ENCODE measurements at places on chromosomes 7 and 10. TPM values are rescaled to one million over a fixed set of nuclear protein-coding genes. Genes with fewer than 3 reads are reported as not detected.

DNA sequence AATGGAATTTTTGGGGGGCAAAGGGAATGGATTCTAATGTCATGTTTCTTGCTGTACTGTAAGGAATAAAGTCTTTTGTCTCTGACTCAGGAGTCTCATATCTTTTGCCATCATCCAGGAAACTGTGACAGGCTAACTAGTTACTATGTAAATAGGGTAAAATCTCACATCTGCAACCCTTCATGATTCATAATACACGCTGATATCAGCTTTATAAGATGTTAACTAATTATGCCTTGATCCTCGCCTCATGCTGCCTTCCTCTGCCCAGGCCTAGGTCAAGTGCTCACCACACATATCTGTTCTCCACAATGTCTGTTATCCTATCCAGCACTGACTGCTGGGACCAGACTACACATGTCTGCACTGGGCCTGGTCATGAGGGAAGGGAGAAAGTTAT is 81.3 kb upstream of the CXCL12 start:
- H3K4me3 ChIP-seq, result no peak overlapping the region
- no peaks in the 10 kb centered on the region for H3K4me1 ChIP-seq
- H3K36me3 ChIP-seq, result no peaks in the 10 kb centered on the region
- no peak overlapping the region for H3K27ac ChIP-seq

DNA sequence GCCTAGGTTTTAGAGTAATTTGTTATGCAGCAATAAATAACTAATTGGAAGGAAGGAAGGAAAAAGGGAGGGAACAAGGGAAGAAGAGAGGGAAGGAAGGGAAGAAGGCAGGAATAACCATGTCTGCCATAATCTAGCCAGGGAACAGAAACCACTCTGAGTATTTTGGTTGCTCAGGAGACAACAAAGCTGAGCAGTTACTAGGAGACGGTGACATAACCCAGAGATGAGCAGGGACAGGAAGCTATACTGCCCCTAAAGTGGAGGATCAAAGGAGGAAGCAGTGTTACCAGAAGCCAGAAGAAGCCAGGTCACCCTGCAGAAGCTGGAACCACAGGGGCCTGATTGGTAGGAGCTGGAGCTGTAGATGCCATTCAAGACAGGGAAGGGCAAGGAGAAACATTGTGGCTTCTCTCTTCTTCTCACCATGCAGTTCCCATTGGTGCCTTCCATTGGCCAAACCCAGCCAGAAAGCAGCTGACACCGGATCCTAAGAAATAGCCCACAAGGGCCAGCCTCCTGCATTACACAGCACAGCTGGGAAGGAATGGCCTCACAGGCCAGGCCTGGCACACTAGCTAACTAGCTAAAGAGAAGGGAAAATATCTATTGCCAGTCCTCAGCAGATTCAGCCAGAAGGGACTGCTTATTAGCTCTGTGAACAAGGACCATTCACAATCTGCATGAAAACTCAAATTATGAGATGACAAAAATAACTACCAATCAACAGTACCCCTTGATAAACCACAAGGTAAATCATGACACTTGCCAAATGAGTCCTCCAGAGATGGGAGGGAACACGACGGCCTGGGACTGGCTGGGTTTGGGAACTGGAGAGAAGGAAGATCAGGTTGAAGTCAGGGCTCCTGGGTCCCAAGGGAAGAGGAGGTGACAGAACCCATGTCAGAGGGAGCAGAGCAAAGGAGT is 184.5 kb upstream of the NFE2L3 start:
- H3K4me1 ChIP-seq, result peaks cover 11% of the 10 kb centered on the region
- no peaks in the 10 kb centered on the region for H3K36me3 ChIP-seq
- no peak overlapping the region for H3K27ac ChIP-seq

- no peaks in the 10 kb centered on the region for H3K36me3 ChIP-seq
- peak overlapping the region; percentile 98 for H3K27ac ChIP-seq
- DNase-seq, result peak; percentile 54
- peaks cover 8% of the 10 kb centered on the region for H3K4me1 ChIP-seq
- H3K27me3 ChIP-seq, result no peaks in the 10 kb centered on the region
Observed at GRCh38 chr7:131327049-131327625, 539 bp upstream of the MKLN1 start.

DNA sequence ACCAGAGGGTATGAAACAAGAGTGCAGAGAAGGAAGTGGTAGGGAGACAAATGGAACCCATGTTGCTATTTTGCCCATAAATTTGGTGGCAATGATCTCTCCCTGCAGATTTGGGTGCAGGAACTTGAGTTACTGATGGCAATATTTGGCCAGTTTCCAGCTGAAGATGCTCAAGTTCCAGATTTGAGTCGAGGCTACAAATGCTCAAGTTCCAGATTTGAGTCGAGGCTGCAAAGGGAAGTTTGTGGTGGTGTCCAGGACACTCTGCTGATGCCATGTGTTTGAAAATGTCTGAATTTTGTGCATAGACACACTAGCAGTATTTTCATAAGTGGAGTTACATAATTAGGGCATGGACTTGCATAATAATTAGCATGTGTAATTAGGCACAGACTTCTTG is 40.8 kb downstream of the TBXAS1 start:
- no peaks in the 10 kb centered on the region for H3K36me3 ChIP-seq
- no peak overlapping the region for H3K27ac ChIP-seq
- no peaks in the 10 kb centered on the region for H3K27me3 ChIP-seq
- no peak for DNase-seq
- no peak overlapping the region for H3K4me3 ChIP-seq

DNA sequence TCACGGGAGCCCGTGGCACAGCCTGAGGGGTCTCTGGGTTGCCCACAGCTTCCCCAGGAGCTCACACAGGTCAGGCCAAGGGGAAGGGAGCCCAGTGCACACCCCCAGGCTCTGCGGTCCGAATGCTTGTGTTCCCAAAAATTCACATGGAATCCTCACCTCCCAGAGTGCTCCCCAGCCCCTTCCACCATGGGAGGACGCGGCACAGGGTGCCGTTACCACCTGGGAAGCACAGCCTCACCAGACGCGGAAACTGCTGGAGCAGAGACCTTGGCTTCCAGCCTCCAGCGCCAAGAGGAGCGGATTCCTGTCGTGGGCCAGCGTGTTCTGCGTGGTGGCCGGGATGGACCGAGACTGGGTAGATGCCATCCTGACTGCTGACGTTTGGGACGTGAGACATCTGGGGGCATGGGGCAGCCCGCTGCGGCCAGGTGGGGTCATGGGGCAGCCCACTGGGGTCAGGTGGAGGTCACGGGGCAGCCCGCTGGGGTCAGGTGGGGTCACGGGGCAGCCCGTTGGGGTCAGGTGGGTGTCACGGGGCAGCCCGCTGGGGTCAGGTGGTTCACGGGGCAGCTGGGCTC is 149.4 kb downstream of the WDR37 start:
- no peaks in the 10 kb centered on the region for H3K27me3 ChIP-seq
- no peak for DNase-seq
- no peaks in the 10 kb centered on the region for H3K36me3 ChIP-seq

DNA sequence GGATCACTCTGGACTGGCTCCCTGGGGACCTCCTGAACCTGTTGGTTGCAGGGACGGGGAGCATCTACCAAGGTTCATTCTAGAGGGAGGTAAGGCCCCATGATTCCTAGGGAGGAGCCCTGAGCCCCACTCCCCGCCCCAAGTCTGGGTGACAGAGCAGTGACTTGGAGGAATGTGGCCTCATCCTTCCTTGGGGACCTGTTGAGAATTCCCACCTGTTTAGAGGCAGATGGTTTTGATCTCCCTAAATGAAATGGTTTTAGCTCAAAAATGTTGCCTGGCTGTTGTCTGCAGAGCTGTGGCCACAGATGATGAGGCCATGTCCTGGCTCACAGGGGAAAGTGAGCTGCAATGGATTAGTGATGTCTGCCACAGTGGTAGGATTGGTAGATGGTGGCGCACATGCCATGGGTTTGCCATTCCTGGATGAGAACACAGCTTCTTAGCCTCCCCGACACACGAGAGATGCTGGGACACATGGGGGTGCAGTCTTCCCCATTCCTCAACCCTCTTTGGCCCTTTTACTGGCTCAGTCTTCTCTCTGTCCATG is 12.3 kb downstream of the C10orf105 start:
- no peak overlapping the region for H3K27ac ChIP-seq
- no peaks in the 10 kb centered on the region for H3K36me3 ChIP-seq
- H3K4me1 ChIP-seq, result no peaks in the 10 kb centered on the region
- H3K4me3 ChIP-seq, result no peak overlapping the region

DNA sequence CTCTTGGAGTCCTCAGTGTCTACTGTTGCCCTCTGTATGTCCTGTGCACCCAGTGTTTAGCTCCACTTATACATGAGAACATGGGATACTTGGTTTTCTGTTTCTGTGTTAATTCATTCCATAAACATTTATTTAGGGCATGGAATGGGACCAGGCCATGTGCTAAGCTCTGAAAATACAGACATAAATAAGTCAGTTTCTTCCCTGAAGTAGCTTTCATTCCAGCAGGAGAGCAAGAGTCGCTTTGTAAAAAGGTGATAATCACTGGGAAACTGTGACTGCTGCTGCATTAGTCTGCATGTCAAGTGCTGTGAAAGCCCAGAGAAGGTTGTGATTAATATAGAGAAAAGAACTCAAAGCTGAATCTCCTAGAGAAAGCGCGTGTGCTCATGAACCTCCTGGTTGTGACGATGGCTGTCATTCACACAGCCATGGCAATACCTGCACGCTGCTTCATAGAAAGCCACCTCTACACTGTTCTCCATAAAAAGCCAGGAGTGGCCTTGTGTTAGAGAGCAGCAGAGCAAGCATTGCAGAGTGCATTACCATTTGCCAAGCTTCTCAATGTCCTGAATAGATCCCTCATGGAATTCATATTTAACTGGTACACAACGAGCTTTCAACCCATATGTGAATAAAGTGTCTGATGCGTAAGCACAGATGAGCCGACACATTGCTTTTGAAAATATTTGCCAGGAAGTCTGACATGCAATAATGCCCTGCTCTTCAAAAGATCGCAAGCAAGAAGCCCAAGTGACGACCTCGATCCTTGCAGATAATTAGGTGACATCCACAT is 30.6 kb upstream of the PITRM1 start:
- no peaks in the 10 kb centered on the region for H3K27me3 ChIP-seq
- no peak overlapping the region for H3K4me3 ChIP-seq
- H3K27ac ChIP-seq, result no peak overlapping the region
- DNase-seq, result no peak
- H3K4me1 ChIP-seq, result no peaks in the 10 kb centered on the region

DNA sequence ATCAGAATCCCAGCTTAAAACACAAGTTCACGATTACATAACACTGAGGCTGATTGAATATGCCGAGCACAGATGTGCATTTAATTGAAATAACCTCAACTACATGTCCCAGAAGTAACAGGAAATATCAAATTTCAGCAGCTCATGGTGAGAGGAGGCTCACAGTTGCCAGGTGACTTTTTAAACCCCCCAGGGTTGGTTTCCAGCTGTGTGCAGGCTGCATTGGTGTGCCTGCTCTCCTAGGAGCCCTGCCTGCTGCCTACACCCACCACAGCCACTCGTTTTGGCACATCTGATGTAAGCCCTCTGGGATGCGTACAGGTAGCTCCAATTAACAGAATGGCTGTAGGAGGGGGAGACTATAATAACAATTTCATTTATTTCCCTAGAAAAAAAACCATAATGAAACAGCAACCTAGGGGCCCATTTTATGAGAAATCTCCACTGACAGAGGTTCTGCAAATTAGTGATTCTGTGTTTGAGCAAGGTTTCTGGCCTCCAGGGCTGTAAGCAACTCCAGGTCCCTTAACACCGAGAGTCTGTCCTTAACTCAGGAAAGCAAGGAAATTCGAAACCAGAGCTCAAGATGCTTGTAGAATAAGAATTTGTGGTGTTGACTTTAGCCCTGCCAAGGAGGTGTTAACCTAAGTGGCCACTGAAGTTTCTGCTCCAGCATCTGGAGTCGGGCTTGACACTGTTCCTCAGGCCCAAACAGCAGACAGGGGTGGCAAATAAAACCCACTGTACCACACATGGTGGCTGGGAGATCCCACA is 161.9 kb downstream of the BMPER start:
- H3K27me3 ChIP-seq, result no peaks in the 10 kb centered on the region
- H3K4me3 ChIP-seq, result no peak overlapping the region
- peaks cover 3% of the 10 kb centered on the region for H3K4me1 ChIP-seq
- H3K27ac ChIP-seq, result peak overlapping the region; percentile 18

The UBE2H gene
- 78.4 TPM for total RNA-seq

GRCh38 chr10:30583778-30584415 is 45.7 kb downstream of the LYZL2 start:
- H3K4me3 ChIP-seq, result peak overlapping the region; percentile 18
- no peaks in the 10 kb centered on the region for H3K27me3 ChIP-seq
- no peaks in the 10 kb centered on the region for H3K4me1 ChIP-seq
- no peaks in the 10 kb centered on the region for H3K36me3 ChIP-seq
- peak overlapping the region; percentile 82 for H3K27ac ChIP-seq
- DNase-seq, result peak; percentile 86

The GRID1 gene
- total RNA-seq, result 10.0 TPM

The CPA4 gene
- not detected for total RNA-seq

The GIMAP7 gene
- 9.0 TPM for total RNA-seq

The MACROH2A2 gene
- total RNA-seq, result 59.5 TPM
